ENCODE measurements at places on chromosomes 3 and 15.

GRCh38 chr3:79421273-79421672 lies 346.5 kb downstream of the ROBO1 start:
- no peak for DNase-seq

DNA sequence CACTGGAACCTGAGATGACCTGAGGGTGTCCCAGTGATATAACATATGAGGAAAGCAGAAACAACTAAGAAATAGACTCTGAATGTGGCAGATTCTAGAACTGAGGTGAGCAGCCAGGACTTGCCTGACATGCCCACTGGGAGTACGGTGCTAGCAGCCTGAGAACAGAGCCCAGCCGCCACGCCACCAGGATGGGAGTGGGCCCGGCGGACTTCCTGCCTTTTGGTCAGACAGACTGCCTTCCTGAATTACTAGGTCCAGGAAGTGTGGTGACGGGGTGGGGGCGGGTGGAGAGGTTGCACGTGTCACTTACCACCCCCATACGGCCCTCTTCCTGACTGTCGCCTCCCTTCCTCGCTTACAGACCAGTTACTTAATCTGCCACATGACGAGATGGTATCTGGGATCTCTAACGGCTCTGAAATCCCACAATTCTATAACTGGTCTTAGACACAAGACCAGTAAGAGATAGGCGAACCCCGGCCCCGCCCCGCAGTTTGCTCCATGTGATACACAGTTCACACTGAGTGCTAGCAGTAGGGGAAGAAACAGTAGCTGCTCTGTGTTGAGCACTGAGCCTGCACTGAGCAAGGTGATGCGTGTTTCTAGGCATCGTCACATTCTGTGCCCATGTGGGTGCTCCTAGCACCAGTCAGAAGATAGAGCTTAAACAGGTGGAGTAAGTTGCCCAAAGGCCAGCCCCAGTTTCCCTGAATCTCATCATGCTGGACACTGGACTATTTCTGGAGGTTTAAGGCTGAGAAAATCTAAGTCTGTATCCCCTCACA lies 95.7 kb downstream of the CPN2 start:
- peak; percentile 28 for DNase-seq

DNA sequence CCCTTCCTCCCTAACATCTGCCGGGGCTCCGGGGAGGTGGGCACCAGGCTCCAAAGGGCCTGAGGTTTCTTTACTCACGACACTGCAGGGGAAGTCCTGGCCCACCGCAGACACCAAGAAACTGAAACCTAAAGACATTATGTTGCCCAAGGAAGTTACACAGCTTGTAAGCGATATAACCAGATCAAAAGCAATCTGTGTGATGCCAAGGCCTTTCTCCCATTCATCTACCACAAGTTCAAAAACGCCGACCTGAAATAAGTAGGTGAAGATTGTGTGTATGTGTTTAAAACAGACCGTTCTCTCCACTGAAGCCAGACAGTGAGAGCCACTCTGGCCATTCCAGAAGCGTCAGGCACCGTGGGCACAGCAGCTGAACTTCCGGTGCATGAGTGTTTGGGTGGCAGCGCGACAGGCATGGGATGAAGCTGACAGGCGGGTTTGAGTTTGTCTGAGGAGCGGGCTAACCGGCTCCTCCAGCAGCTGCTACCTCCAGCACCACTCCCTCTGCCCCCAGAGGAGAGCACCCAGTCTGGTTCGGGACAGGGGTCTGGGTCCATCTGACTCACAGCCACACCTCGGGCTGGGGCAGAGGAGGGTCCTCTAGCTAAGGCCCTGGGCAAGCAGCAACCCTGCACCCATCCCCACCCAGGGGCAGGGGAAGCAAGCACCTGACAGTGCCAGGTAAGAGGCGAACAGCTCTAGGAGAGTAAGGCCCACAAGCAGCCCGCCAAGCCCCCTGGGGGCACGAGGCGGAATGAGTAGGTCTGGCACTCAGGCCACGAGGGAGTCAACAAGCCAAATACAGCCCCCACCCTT lies 1.3 kb downstream of the TNK2 start:
- no peak for DNase-seq

DNA sequence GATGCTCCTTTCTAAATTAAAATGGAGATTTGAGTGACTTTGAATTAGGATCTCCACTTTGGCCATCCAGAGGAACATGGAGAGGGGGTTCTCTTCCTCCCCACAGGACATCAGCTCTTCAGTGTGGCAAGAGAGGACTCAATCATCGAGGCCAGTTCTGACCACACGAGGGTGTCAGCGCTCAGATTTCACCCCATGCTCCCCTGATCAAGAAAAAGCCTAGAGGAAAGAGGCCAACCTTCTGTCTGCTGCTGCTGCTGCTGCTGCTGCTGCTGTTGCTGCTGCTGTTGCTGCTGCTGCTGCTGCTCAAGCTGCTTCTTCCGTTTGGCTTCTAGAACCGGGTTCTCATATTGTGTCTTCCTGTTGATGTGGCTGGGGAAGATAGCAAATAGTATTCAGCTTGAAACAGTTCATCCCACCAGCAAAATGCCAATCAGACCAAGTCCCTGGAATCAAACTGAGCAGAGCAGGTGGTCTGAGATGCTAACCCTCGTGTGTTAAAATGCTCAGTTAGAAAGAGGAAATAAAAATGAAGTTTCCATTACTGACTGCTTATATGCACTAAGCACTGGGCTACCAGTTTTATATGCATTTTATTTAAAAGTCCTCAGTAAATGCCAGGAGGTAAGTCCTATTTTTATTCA lies 599.0 kb downstream of the MAGI1 start:
- no peak for DNase-seq

DNA sequence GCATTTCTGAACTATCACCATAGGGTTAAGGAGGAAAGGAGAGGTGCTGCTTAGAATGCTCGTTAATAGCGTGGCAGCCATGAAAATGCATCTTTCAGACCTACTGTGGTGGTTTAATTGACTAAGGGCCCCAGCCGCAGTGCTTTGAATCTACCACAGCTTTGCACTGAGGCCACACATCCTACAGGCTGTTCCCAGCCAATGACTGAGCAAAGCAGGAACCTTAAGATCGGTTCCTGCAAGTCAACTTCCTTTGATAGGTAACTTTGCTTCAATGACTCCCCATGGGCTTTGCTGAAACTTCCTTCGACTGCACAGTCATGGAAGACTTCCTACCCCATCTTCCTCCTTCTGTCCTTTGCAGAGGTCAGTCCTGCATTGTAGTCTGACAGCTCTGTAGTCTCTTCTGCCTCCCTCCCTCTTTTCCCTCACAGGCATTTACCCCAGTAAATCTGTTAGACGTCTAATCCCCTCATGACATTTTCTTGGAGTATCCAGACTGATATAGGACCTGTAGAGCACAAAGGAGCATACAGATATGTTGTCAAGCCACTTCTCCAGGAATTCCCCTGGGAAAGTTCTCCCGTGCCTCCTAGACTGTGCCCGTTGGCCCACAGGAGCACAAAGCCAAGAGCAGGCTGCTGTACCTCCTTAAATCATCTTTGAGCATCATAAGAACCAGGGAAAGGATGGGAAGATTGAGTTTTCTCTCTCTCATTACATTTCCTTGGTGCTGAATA lies 2.6 kb upstream of the BCL2A1 start:
- no peak for DNase-seq

- no peak for DNase-seq
Measured at GRCh38 chr3:189094539-189094938, 77.2 kb upstream of the TPRG1 start.

DNA sequence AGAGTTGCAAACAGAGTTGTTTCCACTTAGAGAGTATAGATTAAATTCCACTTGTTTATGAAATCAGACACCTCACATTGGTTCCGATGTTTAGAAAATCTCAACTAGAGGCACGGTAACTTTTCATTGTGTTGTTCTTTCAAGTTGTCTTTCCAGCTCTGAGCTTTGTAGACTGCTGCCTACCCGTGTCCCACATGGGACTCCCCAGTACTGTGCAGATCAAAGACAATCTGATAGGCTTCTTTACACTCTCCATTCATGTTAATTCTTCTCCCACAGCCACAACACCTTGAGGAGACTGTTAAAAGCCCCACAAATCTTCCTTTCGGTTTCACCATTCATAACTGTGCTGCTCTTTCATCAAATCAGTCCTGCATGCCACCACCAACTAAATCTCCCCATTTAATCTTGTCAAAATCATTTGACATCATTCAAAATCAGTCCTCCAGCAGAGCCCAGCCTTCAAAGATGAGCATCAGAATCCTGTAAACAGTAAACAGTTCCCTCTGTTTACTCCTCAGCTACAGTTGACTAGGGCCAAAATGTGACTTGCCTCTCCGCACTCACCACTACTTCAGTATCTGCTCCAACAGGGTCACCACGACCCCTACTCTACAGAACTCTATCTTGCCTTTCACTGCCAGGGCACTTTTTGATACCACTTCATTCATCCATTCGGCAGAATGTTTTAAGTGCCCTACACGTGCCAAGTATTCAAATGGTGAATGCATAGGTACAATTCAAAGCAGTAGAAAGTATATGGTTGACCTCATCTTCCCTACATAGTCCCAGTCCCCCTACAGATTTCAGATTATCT lies 8.3 kb downstream of the ANXA2 start:
- no peak for DNase-seq

DNA sequence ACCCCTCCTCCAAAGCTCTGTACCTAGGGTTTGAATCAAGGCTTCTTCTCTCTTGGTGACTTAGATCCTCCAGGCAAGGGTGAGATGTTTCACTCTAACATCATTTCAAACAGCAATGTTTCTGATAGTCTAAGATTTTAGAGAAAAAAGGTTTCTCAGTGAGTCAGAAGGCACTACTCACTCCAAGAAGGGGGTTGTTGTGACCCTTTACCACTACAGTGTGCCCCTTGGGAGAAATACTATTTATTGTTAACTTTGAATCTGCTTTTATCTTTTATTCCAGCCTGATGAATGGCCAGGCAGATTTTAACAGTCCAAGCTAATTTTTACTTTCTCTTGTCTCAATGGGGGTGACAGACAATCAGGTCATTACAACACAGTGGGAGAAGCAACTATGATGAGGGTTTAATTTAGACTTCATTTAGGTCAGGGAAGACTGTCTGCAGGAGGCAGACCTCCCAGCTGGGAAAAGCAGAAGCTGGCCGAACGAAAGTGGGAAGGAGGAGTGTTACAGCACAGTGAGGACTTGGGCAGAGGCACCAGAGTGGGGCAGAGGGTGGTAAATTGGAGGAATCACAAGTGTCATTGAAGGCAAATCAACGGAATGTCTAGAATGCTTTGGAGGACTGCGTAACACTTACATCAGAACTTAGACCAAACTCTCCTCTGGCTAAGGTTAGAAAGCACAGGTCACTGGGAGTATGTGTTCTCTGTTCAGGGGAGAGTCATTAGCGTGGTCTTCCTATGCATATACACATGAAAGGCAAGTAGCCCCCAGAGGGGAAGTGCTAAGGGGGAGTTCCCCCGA lies 21.2 kb downstream of the ZNF860 start:
- DNase-seq = no peak

DNA sequence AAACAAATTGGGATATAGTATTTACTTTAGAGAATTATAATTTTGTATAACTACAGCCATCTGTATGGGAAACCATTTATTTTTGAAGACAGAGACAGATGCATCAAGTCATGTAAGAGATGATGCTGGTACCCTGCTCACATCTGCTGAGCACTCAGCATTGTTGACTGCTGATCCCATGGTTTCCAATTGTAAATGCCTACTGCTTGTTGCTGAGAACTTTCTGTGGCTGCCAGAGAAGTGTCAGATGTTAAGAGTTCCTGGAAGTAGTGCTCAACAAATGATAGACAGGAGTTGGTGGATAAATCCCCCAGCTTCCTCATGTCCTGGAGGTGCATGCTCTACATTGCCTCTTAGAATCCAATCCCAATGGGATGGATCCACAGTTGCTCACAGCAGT lies 167.1 kb downstream of the OXSM start:
- DNase-seq = no peak

- no peak for DNase-seq
Measured at GRCh38 chr3:48068886-48069285, 52.7 kb upstream of the MAP4 start.

DNA sequence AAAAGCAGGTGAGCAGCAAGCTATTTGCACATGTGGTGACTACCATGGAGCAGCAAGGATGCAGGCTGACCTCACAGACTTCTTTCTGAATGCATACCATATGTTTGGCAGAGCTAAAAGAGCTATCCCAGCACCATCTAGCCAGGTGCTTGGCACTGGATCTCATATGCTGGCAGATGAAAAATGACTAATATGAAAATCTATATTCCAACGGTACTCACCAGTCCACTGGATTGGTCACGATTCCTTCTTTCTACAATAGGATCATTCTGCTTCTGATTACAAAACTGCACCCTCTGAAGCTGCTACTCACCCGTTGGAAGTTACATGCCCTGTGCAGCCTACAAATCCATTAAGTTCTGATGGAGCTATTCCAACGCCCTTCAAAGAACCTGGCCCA lies 714.3 kb upstream of the CFAP20DC start:
- DNase-seq = no peak

DNA sequence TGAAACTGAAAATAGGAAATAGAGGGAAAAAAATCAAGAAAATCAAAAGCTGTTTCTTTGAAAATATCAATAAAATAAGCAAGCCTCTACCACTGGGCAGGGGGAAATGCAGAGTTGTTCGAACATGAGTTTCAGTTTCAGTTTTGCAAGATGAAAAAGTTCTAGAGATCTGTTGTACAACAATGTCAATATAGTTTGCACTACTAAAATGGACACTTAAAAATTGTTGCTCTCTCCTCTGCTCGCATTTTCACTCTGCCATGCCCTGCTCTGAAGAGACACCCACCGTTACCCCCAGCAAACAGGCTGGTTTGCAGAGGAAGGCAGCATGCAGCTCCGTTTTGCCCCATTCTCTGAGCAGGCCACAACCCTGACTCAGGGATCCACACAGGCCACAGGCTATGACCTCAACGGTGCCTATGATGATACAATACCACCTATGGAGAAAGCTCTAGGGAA lies 64.5 kb downstream of the ZNF148 start:
- DNase-seq = no peak

GRCh38 chr15:101463270-101463669 lies 26.2 kb downstream of the PCSK6 start:
- DNase-seq = no peak

- peak; percentile 7 for DNase-seq
Measured at GRCh38 chr15:42194513-42194912, 13.6 kb downstream of the VPS39 start.

- DNase-seq = no peak
Measured at GRCh38 chr3:169286992-169287391, 376.5 kb downstream of the MECOM start.

Measured in stimulated activated CD4-positive, alpha-beta T cell treated with anti-CD3 and anti-CD28 coated beads, Interleukin-1b, Interleukin-23, amount 100 ng/mL, for 24 hours (primary cell).